Neural progenitor cell (in vitro differentiated cells): ENCODE measurements at places on chromosomes 1 and 21. TPM values are rescaled to one million over a fixed set of nuclear protein-coding genes. Genes with fewer than 3 reads are reported as not detected.

TMCC2 gene
- 7.1 and 12.1 TPM in 2 replicates for total RNA-seq

TNNT2 gene
- 3.1 and 13.2 TPM in 2 replicates for total RNA-seq

SLC22A15 gene
- total RNA-seq, result 0.62 and 1.9 TPM in 2 replicates

AQP10 gene
- total RNA-seq, result not detected in 2 replicates

PRR9 gene
- not detected in 2 replicates for total RNA-seq

DNA sequence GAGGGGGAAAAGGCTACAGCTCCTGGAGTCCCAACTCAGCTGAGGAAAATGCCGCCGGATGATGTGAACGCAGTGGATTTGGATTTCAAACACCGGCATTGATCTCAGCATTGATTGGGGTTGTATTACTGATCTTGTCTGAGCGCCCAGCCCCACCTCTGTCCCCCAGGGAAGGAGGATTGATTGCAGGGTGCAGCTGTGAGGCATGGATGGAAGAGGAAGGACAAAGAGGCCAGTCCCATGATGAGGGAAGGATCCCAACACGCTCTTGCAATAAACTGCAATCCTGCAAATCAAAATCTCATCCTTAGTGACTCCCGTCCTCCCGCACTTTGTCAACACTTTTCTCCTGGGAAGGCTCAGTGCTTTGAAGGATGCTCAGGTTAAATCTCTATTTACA is 242.3 kb upstream of the PROX1 start:
- DNase-seq, result no peak

DNA sequence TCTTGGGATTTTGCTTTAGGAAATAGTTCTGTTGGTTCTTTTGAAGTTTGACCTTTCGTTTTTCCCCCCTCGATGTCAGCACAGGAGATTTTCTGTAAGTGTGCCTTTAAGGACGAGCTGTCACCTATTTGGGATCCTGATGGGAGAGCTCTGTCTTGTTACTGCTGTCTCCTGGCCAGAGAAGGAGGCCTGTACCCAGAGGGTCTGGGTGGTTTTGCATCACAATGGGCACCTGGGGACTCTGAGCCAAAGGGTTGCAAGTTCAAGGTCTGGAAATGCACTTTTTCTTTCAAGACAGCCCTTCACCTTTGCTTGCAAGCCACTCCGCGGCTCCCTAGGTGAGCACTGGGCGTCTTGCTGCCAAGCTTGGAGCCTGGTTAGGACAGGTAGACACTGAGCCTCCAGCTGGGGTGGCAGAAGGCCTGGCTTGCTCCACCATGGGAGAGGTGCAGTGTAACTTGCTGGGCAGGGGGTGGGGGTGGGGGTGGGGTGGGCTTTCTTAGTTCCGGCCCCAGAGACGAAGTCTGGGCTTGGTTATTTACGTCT is 2.9 kb downstream of the AJAP1 start:
- no peak for DNase-seq

- no peak for DNase-seq
Observed at GRCh38 chr1:234427950-234428646, 50.9 kb downstream of the TARBP1 start.
